Activated CD4-positive, CD25-positive, alpha-beta regulatory T cell treated with anti-CD3 and anti-CD28 coated beads, Interleukin-2, amount 50 U/mL, for 24 hours (primary cell): ENCODE measurements at places on chromosomes 2 and 18.

- ATAC-seq: no peak
Measured at GRCh38 chr2:21022792-21023367, 21.0 kb downstream of the APOB start.

DNA sequence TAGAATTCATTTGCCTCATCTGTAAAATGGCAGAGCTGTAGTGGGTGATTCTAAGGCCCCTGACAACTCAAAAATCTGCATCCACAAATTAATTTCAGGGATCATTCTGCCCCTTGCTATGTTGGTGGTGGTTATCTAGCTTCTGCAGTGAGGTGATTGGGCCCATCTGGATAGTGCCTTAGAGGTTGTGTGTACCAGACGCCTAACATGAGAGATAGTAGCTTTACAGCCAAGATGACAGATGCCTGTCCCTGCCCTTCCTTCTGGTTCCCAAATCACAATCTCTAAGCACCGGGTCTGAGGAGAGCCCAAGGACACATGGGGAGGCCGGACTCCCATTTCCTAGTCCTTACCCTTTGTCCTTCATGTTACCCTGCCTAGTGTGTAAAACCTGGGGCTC, 51.1 kb upstream of the TNP1 start:
- no peak for ATAC-seq

- ATAC-seq: no peak
Measured at GRCh38 chr2:75525434-75526310, 35.1 kb downstream of the EVA1A start.

DNA sequence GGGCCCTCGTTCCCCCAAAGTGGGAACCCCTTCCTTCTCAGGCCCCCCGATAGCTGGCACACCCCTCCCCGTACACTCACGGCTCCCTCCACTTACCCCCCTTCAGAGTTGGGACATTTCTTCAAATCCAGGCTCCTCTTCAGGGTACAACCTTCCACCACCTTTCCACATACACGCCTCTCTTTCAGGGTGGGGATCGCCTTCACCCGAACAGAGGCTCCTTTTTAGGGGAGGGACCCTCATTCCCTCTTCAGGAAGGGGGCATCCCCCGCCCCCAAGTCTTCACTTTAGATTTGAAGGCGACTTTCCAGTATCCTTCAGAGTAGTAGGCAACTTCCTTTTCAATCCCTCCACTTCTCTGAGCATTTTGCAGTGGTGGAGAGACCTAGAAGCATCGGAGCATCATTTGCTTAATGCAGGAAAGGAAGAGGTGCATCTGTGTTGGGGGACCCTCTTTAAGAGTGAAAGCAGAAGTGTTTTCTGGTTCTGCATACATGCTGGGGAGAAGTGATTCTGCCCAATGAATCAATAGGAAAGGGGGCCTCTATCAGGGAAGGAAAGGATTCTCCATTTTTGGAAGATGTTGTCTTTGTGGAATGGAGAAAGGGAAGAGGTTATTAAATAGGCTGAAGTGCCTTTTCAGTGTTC, 845 bp downstream of the EML4 start:
- peak; percentile 6 for ATAC-seq

DNA sequence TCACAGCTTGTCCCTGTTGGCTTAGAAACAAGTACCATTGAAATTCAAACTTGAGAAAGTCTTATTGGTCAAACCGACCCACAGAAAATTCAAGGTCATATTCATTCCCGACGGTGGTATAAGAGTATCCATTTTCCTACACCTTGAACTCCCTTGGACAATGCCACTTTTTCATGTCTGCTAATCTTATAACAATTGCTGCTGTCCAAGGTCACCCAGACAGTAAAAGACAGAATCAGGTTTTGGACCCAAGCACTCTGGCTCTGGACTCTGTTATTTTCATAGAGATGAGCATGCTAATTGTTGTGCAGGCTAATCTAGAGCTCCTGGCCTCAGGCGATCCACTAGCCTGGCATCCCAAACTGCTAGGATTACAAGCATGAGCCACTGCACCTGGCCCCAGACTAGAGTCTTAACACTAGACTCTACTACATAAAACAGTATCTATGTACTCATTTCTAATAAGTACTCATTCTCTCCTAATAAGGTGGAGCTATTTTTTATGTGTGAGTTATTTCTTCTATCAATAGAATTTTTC, 57.8 kb downstream of the C2orf76 start:
- ATAC-seq: no peak

DNA sequence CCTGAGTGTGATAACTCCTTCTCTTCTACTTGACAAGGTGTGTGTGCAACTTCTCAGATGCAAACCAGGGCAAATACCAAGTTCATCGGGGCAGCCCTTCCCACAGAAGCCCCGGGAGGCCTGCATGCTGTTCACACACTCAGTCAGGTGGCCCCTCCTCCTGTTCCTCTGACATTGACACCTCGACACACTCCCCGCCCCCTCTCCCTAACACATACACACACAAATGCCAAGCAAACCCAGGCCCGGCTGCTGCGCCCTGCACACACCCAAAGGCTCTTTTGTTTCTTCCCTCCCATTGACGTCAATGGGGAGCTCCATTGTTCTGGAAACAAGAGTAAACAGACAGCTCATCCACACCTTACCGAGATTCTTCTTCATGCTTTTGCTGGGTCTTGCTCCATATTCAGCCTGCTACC, 1.7 kb upstream of the PER2 start:
- no peak for ATAC-seq

DNA sequence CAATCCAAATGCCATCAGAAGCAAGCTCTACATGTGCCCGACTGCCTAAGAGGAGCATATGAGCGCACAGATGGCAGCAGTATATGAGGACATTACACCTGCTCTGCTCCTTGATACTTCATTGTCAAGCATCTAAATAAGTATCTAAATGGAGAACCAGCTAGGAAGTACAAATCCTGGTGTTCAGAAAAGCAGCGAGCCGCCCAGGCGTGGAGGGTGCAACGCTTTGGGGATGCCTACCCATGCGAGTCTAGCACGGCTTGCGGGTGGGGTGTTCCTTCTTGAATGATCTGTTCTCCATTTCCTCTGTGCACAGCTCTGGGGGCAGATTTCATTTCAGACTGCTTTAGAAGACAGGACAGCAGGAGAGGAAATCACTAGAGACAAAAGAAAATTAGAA, 63.0 kb upstream of the BCL2L11 start:
- no peak for ATAC-seq

- no peak for ATAC-seq
Measured at GRCh38 chr2:198456418-198456817, 652.0 kb downstream of the PLCL1 start.

DNA sequence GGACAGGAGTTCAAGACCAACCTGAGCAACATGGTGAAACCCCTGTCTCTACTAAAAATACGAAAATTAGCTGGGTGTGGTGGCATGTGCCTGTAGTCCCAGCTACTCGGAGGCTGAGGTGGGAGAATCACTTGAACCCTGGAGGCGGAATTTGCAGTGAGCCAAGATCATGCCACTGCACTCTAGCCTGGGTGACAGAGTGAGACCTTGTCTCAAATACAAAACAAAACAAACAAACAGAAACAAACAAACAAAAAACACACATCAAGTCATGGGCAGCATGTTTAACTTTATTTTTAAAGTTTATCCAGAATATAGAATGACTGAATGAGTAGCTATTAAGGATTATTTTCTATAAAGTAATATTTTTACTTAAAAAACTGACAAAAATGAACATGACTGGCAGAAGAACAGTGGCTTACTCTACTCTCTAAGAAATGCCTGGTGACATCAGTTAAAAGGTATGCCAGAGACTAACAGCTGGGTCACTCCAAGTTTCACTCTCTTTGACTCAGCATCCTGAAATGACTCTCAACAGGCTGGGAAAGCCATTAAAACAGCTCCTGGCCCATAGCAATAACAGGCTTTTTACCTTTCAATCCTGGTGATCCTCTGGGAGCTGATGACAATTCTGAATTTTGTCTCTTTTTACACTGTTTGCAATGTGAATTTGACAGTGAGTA, 281.6 kb upstream of the STON1 start:
- ATAC-seq: peak; percentile 51

DNA sequence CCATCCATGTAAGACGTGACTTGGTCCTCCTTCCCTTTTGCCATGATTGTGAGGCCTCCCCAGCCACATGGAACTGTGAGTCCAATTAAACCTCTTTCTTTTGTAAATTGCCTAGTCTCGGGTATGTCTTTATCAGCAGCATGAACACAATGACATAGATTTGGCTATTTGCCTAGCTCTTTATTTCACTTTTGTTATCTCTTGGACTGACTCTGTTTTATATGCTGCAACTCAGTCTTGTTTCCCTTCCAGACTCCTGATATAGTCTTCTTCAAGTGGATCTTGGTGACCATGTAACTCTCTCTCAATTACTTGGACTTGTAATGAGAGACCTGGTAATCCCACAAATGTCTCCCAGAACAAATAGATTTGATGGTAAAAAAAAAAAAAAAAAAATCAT, 627.6 kb downstream of the CCDC85A start:
- no peak for ATAC-seq

DNA sequence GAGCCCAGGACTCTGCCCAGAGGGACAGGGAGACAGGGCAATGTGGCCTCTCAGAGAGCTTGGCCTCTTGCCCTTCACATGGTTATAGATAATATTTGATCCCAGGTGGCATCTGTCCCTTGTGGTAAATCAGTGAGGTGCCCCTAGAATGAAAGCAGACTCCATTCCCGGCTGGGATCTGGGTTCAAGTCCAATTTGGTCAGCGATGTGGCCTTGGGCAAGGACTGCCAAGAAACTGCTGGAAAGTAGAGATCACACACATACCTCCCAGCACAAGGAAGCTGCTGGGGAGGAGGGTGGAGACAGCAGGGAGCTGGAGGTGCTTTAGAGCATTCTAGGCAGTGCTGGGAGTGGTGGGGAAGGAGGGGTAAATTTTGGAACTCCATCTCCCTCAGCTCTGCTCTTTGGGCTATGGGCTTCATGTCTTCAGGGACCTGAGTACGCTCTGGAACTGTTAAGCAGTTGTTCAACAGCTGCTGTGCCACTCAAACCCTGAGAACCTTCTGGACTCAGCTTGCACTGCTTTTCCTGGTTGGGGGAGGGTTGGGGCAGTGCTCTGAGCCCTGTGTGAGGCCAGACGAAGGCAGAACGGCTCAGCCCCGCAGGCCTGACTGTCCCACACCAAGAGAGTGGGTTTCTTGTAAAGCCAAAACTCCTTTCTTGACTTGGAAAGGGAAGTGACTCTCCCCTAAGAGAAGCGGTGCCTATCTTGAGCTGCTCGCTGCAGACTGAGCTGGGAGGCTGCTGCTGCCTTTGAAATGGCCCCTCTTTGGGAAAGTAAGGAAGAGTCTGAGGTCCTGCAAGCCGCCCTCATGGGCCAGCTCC, 23.0 kb downstream of the INPP5D start:
- ATAC-seq: no peak

DNA sequence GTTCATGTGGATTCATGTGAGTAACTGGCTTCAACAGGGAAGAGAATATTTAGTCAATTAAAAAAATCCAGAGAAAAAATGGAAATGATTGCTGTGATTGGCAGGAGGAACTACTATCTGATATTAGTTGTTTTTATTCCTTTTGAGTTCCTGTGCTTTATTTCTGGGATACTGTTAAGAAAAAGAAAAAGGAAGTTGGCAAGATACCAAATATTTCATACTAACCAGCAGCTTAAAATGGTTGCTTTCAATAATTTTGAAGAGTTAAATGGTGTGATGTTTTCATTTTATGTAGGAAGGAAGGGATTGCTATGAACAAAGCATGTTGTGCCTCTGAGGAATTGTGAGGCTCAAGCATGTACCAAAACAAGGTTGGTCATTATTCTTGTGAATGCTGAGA, 8.1 kb upstream of the MTX2 start:
- ATAC-seq: no peak

DNA sequence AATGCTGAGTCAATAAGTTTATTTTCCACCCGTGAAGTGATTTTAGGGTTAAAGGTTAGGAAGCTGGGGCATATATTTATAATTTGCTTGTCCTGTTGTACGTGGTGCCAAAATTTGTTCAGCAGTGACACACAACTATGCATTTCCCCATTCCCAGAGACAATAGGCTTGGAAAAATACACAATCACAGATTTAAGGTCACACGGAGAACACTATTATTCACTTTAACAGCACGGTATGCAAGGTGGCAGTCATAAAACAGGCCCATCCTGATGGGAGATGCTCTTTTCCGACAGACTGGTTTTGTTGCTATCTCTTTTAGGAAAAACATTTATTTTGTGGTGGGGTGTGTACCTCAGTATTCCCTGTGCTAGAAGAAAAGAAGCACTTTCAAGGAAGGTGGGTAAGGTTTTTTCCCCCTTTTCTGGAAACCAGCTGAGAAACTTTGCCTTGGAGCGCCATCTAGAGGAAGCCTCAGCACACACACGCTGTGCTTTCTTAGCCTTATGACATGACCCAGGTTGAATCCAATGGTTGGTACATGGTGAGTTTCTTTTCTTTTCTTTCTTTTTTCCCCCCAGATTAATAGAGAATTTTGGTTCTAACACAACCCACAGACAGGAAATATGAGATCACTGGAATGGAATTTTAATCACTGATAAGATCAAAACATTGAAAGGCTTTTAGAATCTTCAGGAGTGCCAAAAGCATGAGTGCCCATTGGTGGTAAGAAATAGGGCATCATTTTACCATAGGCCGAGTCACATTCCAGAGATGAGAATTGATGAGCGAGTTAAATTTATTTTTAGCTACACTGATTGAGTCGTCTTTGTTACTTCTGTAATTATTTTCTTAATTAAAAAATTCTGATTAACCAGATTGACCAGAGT, 332.1 kb downstream of the AGPS start:
- no peak for ATAC-seq

GRCh38 chr2:187478719-187479118, 30.7 kb upstream of the CALCRL start:
- ATAC-seq: no peak

DNA sequence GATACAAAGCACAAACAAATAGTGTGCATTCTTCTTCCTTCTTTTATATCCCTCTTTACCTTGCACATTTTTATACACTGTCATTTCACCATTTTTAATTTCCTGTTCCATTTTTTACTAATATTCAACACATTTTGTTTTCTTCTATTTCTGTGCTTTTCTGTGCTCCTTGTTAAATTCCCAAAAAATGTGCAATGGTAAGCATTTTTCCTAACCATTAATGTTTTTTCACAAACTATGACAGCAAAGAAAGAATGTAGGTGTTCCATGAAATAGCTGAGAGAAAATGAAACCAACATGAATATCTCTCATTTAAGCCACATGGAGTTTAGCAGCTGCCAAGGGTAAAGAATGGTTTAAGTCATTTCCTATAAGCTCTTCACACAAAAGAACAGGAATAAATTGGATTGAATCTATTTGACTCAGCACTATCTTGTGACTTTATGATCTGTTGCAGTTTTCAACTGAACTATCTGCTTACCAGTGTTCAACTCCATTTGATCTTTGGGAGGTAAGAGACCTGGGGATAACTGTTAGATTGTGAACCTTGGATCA, 145.7 kb upstream of the CDH19 start:
- ATAC-seq: no peak

- ATAC-seq: no peak
Measured at GRCh38 chr2:182554950-182555349, 128.1 kb upstream of the PDE1A start.

GRCh38 chr2:143764261-143764660, 635.0 kb downstream of the ARHGAP15 start:
- no peak for ATAC-seq

- peak; percentile 85 for ATAC-seq
Measured at GRCh38 chr2:216206041-216206703, 97.0 kb downstream of the XRCC5 start.

GRCh38 chr2:42438685-42439084, 55.1 kb downstream of the KCNG3 start:
- no peak for ATAC-seq
